ENCODE measurements at places on chromosomes 5 and 9.

GRCh38 chr9:19149230-19149629 is 21.9 kb upstream of the PLIN2 start:
- DNase-seq = no peak

- peak; percentile 25 for DNase-seq
Measured at GRCh38 chr5:142587354-142587965, 98.4 kb downstream of the FGF1 start.

- DNase-seq = no peak
Measured at GRCh38 chr5:88544671-88545070, 276.0 kb upstream of the TMEM161B start.

GRCh38 chr5:56414066-56414465 is 180.9 kb upstream of the ANKRD55 start:
- no peak for DNase-seq

DNA sequence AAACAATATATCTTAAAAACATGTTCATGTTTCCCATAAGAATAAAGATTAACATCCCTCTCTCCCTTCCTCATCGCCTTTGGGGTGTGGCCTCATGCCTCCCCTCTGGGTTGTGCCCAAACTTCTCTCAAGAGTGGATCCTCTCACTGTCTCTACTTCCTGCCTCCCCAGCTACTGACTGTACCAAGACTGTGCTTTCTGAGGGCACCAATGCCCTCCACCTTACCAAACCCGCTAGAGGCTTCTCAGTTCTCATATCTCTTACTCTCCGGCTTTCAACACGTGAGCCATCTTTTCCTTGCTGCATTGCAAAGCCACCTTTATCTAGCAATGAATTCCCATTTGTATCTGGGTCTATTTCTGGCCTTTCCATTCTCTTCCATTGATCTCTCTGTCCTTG is 34.4 kb upstream of the KCNIP1 start:
- DNase-seq = no peak

DNA sequence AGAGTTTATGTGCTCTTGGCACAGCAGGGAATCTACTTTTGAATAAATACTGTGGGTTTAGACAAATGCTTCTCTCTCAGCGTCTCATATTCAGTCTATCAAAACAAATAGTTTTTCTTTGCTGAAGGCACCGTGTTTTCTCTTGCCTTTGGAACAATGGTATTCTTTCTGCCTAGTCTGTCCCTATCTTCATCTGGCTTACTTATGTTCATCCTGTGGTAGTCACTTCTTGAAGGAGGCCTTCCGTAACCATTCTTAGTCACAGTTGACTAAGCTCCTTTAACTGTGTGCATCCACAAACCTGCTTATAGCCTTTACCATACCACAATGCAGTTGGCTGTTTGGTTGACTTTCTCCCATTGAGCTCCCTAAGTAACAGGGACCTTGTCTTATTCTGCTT is 45.9 kb downstream of the LARP1 start:
- no peak for DNase-seq

DNA sequence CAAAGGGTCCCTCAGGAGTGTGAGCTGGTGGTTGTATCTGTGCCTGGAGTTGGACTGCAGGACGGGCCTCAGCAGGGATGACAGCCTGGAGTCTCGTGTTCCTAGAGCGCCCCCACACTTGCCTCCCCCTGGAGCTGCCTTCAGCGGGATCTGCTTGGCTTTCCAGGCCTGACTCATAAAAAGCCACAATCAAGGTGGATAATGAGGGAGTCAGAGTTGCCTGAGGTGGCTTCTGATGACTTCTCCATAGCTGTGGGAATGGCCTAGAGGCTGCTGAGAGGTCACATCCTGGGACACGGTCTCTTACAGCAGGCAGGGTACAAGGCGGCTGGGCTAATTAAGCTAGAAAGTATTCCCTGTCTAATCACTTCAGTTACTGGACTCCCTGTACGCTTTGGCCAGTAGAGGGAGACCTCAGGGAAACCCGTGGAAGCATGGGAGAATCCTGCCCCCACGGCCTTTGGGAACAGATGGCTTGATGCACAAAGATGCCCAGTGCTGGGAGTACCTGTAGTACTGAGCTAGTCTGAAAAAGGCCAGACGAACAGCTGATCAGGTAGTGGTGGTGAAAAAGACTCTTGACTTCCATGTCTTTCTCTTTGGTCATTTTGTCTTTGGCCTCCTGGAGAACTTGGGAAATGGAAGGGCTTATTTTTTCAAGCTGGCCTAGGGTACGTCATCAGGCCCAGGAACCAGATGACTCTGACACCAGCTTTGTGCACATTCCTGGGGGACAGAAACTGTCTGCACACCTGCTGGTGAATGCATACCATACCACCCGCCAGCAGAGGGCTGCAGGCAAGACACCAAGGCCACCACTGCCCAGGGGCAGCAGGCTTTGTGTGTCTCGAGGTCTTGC is 16.1 kb upstream of the FRRS1L start:
- no peak for DNase-seq

- no peak for DNase-seq
Measured at GRCh38 chr9:91071184-91071990, 269.8 kb downstream of the SYK start.

GRCh38 chr9:96169901-96170300 is 132.1 kb downstream of the HSD17B3 start:
- no peak for DNase-seq

- no peak for DNase-seq
Measured at GRCh38 chr5:91311168-91311696, 71.9 kb downstream of the ARRDC3 start.

GRCh38 chr9:95413793-95414192 is 96.3 kb upstream of the FANCC start:
- no peak for DNase-seq

DNA sequence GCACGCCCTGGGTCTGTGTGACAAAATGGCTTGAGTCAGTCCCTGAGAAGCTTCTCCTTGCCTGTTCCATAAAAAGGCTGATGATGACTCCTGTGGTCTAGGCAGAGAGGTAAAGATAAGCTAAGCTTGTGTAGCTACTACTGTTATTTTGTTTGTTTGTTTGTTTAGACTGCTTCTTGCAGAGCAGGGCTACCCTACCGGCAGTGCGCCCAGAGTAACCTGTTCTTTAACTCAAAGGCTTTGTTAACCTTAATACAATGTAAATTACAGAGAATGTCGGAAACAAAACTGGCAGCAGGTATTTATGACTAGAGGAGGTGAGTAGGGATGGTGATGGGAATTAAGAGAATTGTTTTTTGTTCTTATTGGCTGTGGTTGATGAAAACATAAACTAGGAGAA is 87.6 kb downstream of the F2RL2 start:
- no peak for DNase-seq

GRCh38 chr9:89807101-89807395 is 202.2 kb downstream of the GADD45G start:
- no peak for DNase-seq

DNA sequence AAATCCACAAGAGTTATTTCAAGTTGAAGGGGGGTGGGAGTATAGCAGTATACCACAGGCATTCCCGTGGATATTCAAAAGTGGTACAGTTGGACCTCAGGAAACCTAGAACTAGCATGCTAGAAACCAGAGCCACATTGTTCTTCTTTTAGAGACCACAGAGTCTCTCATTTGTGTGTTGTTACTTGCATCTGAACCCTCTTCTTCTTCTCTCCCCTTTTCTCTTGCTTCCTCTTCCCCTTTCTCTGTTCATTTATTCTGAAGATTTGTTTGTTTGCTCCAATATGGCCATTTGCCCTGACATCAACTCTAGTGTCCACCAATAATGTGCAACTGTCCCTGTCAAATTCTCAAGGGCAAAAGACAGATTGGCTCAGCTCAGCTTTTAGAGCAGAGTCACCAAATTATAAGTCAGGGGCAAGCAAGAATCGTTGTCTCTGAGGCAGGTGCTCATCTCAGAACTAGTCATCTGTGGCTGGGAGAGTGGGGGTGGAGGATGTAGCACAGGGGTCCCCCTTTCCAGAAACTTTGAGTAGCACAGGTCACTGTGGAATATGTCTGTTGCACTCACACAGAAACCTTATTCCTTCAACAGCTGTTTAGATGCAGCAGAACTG is 321.1 kb downstream of the ARRDC3 start:
- DNase-seq = no peak

GRCh38 chr9:19975499-19975898 is 186.7 kb upstream of the SLC24A2 start:
- no peak for DNase-seq

DNA sequence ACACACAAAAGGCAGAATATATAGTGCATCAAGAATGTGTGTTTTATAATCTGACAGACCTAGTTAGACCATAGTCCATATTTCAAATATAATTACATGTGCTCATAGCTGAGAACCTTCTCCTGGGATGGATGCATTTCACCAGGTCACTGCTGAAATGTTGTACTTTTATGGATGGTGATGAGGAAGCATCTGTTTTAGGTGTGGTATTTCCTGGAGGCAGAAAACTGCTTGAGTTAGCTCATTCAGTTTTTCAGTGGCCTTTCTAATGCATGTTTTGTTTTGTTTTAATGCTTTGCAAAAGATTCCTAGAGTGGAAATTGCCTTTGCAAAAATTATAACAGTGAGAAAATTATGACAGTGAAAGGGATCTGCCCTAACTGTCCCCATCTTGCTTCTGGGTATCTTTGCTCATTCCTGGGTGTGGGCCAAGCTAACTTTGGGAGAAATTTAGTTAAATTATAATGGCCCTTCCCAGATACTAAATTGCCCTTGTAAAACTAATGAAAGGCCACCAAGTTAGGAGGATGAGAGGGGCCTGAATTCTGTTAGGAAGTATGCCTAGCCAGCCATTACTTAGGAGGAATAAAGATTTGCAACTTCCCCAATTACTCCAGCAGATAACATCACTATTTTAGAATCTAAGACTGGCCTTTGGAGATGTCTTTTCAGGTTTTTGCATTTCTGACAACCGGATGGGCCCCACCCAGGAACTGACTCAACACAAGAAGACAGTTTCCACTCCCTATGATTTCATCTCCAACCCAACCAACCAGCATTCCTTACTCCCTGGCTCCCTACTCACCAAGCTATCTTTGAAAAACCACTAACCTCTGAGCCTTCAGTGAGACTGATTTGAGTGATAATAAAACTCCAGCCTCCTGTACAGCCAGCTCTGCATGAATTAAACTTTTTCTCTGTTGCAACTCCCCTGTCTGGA is 7.0 kb upstream of the IL12B start:
- no peak for DNase-seq
